ENCODE measurements at places on chromosomes 2 and 18.

- no peak for DNase-seq
Measured at GRCh38 chr2:182904844-182905243, 38.4 kb upstream of the FRZB start.

GRCh38 chr2:219331560-219332213 lies 857 bp downstream of the RESP18 start:
- no peak for DNase-seq

GRCh38 chr2:207167099-207167923 lies 1.6 kb upstream of the KLF7 start:
- no peak for DNase-seq

DNA sequence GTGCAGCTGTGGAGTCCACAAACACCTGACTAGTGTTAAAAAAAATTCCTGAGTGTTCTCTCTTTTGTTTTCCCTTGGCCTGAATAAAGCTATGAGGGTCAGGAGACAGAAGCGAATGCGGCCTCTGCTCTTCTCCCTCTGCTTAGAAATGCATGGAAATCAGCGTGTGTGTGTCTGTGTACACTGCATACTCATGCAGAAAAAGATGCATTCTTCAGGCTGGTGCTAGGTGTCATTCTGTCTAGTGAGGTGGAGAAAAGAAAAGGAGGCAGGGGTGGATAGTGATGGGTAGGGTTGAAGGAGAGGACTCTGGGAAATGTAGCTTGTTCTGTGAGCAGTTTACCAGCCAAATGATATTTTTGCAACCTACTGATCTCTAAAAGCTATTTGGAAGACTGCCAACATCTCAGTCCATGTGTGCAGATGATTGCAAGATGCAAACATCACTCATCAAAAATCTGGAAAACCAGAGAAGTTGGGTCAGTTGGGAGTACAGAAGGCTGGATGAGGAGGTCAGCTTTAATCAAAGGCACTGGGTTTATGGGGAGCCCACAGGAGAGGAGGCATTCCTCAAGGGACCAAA lies 177.7 kb downstream of the INSIG2 start:
- no peak for DNase-seq

- DNase-seq, result no peak
Measured at GRCh38 chr2:28962505-28962904, 18.6 kb upstream of the TOGARAM2 start.

DNA sequence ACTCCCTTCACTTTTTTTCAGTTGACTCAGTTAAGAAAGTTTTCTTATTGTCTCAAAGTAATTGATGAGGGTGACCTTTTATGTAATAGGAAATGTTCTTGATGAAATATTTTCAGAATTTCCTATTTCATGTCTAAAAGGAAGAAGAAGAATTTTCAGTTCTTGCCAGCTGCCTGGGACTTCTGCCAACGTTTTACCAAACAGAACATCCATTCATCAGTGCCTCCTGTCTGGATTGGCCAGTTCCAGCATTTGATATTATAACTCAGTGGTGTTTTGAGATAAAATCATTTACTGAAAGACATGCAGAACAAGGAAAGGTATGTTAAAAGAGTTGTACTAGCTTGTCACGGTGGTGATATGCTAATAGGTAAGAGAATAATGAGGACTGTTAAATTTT lies 104.7 kb upstream of the MYO3B start:
- no peak for DNase-seq

DNA sequence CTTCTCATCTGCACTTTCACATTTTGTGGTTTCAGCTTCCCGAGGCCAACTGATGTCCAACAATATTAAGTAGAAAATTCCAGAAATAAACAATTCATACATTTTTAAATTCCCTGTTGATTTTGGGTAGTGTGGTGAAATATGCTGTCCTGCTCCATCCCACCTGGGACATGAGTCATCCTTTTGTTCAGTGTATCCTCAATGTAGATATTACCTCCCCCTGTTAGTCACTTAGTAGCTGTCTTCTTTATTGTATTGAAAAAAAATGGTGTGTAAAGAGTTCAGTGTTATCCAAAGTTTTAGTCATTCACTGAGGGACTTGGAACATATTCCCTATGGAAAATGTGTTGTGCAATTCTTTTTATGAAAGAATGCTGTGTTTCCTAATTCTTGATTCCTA lies 348.1 kb downstream of the SOCS6 start:
- DNase-seq, result no peak

DNA sequence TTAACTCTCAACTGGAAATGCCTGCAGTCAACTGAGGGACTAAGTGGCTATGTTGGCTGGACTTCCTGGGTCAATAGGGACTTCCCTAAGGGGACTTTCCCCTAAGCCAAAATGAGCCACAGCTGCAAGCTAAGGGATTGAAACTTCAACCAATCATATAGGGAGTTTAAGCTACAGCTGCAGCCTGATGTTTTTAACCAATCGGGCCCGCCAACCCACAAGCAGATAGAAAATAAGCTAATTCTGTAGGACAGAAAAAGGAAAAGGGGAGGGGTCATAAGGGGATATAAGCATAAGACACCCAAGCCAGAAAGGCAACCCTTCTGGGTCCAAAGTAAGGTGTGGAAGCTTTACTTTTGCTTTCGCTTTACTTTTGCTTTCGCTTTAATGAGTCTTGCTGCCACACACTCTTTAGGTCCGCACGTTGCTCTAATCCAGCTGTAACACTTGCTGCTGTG lies 927.5 kb downstream of the ERBB4 start:
- DNase-seq, result no peak
